ENCODE measurements at places on chromosomes 5 and 9.

- no peak for DNase-seq
These were observed 521.3 kb downstream of the KCTD16 start for GRCh38 chr5:144691936-144692335.

DNA sequence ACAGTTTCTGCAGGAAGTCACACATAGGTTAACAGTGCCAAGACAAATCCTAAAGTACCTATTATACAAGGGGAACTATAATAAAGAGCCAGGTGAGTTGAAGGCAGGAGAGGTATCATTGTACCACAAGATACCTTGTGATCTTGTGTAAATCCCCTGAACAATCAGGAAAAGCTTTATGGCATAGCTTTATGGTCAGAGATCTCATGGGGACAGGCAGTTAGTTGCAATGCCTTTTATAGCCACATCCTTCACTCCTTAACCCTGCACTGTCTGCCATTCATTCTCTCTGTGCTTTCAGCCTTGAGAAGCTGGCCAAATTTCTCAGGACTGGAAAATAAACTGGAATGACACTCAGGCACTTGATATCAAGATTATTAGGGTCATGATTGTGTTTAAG lies 97.0 kb downstream of the GHR start:
- DNase-seq, result no peak

DNA sequence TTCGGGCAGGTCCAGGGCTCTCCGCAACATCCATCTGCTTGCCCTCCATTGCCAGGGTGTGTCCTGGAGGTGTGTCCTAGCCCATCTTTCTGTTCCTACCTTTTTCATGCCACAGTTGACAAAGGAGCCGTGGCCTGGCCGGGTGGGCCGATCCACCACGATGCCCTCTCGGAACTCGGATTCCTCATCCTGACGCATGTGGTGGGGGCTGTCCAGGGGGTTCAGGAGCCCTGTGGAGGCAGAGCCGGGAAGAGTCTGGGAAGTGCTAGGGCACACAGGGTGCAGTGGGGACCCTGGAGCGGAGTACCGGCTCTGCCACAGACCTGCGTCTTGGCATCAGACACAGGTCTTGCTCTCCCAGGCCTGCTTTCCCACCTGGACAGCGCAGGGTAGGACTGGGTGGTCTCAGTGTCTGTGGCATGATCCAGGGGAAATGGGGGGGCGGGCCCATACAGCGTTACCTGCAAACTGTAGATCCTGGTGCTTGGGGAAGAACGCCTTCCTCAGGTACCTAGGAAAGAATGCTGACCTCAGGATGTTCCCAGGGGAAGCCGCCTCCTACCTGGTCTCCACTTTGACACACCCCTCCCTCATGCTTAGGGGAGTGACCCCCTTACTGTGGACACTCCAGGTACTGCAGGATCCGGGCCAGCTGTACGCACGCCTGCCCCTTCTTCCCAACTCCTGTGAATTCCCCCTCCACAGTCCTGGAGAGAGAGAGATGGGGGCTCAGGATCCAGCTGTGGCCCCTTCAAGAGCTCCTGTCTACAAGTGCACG lies 3.5 kb downstream of the SPOUT1 start:
- no peak for DNase-seq

DNA sequence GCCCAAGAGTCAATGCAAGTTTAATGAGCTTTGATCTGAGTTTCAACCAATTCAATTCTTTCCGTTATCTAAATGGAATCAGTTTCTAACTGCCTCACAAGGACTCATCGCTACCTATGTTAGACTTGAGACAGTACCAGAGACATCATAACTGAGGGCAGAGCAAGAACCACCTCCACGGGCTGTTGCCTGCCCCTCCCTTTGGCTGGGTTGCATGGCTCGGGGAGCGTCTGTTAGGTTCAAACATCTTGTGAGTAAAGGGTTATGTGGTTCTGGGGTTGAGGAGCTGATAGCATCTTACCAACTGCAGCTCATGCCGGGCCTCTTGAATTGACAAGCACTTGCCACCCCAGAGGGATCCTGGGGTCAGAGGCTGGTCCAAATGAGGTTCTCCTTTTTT lies 457.9 kb downstream of the ENC1 start:
- no peak for DNase-seq

- no peak for DNase-seq
These were observed 107.4 kb upstream of the LARP1 start for GRCh38 chr5:154647761-154648145.

- no peak for DNase-seq
These were observed at the start of gene RNF38 for GRCh38 chr9:36399980-36400331. TSS of gene RNF38 (minus strand) at chr9:36400269. CDS start at chr9:36400108, 161 bp downstream.

- no peak for DNase-seq
These were observed 113.4 kb upstream of the CTSL start for GRCh38 chr9:87612536-87612935.

- DNase-seq, result no peak
These were observed 264.1 kb downstream of the CD180 start for GRCh38 chr5:66932457-66932856.

GRCh38 chr5:14034963-14035362 lies 90.5 kb upstream of the DNAH5 start:
- DNase-seq, result no peak

GRCh38 chr5:82244854-82245635 lies 33.1 kb downstream of the RPS23 start:
- DNase-seq, result no peak

- no peak for DNase-seq
These were observed 121.9 kb downstream of the LPAR1 start for GRCh38 chr9:110916403-110916802.

GRCh38 chr9:69454321-69454720 lies 129.3 kb downstream of the ENTREP1 start:
- no peak for DNase-seq
